ENCODE measurements at places on chromosomes 11 and 22. TPM values are rescaled to one million over a fixed set of nuclear protein-coding genes. Genes with fewer than 3 reads are reported as not detected.

OR52D1 gene
- not detected for total RNA-seq

OR52E4 gene
- total RNA-seq = not detected

OR4D5 gene
- not detected for total RNA-seq

NOX4 gene
- total RNA-seq = not detected

CDC42EP2 gene
- total RNA-seq = 0.29 TPM

PYGM gene
- total RNA-seq = 2.9 TPM

BATF2 gene
- total RNA-seq = 0.99 TPM

SCO2 gene
- total RNA-seq = 13.9 TPM

DNA sequence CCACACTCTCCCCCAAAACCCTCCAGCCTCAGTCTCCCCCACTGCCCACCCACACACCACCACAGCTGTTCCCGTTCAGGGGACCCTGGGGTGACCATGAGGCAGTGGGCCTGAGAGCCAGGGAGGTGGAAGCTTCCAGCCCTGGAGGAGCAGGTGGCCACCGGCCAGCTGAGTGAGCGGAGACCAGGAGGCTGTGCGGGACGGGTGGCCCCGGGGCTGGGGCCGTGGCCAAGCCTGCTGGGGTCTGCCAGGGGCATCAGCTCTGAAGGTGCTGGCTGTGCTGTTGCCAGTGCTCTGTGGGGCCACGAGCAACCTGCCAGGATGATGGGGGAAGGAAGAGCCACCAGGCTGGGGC, 26.0 kb downstream of the OSBPL5 start:
- no peaks in the 10 kb centered on the region for H3K27me3 ChIP-seq
- no peak for DNase-seq
- H3K4me3 ChIP-seq = no peak overlapping the region
- H3K36me3 ChIP-seq = no peaks in the 10 kb centered on the region
- peaks cover 33% of the 10 kb centered on the region for H3K4me1 ChIP-seq
- no peak overlapping the region for H3K27ac ChIP-seq

GRCh38 chr22:44352378-44353035, 39.8 kb upstream of the SHISAL1 start:
- H3K36me3 ChIP-seq = no peaks in the 10 kb centered on the region
- peaks cover 18% of the 10 kb centered on the region for H3K27me3 ChIP-seq
- H3K4me3 ChIP-seq = no peak overlapping the region

DNA sequence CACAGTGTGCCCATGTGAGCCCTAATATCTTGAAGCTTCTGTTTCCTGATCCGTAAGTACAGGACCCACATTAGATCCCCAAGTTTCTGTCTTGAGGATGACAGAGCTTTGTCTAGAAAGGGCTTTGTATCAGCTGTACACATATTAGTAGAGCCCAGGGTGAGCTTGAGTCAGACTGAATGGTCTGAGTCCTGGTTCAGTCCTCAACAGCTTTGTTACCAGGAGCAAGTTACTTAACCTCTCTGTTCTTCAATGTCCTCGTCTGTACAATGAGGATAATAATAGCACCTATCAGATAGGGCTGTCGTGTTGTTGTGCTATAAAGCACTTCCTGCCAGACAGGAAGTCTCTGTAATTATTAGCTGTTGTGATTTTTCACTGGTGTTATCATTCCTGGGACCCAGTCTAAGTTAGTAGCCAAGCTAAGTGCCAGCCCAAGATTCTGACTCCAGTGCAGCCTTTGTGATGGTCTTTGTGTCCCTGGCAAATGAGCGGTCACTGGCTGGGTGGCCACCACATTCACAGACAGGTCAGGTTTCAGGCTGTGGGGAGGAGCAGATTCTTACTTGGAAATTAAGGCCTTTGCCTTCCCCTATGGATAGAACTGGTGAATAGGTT, 6.8 kb downstream of the TOM1 start:
- H3K27me3 ChIP-seq = no peaks in the 10 kb centered on the region
- peaks cover 62% of the 10 kb centered on the region for H3K4me1 ChIP-seq
- H3K4me3 ChIP-seq = no peak overlapping the region

GRCh38 chr11:70682760-70683159, 284.4 kb downstream of the CTTN start:
- no peak overlapping the region for H3K27ac ChIP-seq
- no peaks in the 10 kb centered on the region for H3K27me3 ChIP-seq
- H3K4me3 ChIP-seq = no peak overlapping the region
- no peaks in the 10 kb centered on the region for H3K36me3 ChIP-seq
- DNase-seq = no peak
- H3K4me1 ChIP-seq = no peaks in the 10 kb centered on the region

GRCh38 chr11:130606178-130606577, 157.7 kb downstream of the ADAMTS15 start:
- no peak overlapping the region for H3K4me3 ChIP-seq
- H3K27me3 ChIP-seq = no peaks in the 10 kb centered on the region
- no peak overlapping the region for H3K27ac ChIP-seq
- H3K36me3 ChIP-seq = no peaks in the 10 kb centered on the region
- H3K4me1 ChIP-seq = no peaks in the 10 kb centered on the region

DNA sequence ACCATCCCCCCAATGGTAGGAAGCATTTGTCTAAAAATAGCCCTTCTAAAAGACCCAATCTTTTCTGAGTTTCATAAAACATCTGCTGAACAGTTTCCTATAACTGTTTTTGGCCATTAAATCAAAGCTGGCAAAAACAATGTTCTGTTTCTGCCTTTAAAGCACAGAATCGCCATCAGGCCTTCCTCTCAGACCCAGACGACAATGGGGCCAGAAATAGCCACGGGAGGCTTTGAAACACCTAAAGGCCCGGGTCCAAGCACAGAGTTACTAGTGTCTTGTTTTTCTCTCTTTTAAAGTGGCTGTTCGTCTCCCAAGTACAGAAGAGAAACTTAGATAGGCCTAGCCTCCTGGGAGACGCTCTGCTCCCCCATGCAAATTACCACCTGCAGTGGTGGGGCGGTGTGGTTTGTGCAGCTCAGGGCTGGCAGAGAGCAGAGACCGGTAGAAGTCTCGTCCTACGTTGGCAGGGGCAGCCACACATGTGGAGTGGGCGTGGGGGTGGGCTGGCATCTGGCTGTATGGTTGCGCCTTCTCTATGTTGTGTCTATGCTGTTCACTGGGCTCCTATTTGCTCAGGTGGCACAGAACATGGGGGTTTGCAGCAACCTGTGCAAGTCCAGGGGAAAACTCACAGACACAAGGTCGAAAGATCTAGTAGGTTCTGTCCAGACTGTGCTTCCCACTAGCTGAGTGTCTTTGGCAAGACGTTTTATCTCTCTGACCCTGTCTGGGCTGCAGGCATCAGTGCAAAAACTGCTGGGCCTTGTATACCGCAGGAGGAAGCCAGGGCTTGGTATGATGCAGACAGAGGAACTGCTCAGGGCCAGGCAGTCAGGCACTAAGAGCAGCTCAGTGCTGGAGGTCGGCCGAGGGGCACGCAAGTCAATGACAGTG, 23.6 kb upstream of the ETS1 start:
- peak overlapping the region; percentile 61 for H3K4me3 ChIP-seq
- H3K4me1 ChIP-seq = peaks cover 42% of the 10 kb centered on the region
- peaks cover 3% of the 10 kb centered on the region for H3K36me3 ChIP-seq
- peak; percentile 69 for DNase-seq
- peak overlapping the region; percentile 83 for H3K27ac ChIP-seq
- no peaks in the 10 kb centered on the region for H3K27me3 ChIP-seq

DNA sequence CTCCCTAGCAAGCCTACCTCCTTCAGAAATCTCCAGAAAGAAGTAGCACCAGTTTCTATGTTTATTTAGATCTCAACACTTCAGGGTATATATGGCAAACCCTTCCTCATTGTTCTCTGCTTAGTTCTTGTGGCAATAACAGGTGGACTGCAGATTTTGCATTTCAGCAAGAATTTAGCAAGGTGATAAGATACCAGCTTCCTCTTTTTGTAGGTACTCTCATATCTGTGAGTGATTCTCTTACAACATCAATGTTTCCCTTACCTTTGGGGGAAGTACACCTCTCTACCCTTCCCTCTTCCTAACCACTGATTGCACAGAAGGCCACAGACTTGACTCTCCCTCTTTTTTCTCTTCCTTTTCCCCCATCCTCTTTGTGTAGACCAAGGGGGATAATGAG, 230.9 kb upstream of the SESN3 start:
- no peak overlapping the region for H3K4me3 ChIP-seq
- H3K4me1 ChIP-seq = no peaks in the 10 kb centered on the region
- H3K36me3 ChIP-seq = no peaks in the 10 kb centered on the region
- no peaks in the 10 kb centered on the region for H3K27me3 ChIP-seq

DNA sequence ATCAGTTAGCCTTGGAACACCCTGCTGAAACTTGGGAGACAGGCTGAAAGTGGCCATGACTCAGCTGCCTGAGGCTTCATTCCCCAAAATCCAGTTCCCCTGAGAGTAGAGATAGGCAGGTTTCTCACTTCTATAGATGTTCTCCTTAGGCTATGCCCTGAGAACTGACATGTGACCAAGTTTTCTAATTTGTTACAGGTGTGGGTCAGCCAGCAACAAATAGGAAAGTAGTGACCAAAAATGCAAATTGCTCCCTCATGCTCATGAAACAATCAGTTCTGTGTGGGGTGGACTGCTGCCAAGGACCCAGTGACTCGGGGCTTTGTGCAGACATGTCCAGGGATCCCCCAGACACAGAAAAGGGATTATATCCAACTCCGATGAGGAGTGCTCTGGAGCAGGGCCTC, 7.3 kb upstream of the CCDC15 start:
- H3K36me3 ChIP-seq = peaks cover 22% of the 10 kb centered on the region
- no peak overlapping the region for H3K4me3 ChIP-seq
- H3K27ac ChIP-seq = no peak overlapping the region
- no peak for DNase-seq
- H3K4me1 ChIP-seq = peaks cover 20% of the 10 kb centered on the region
- H3K27me3 ChIP-seq = no peaks in the 10 kb centered on the region

GRCh38 chr11:132134322-132134721, 763.9 kb downstream of the NTM start:
- H3K4me3 ChIP-seq = no peak overlapping the region
- DNase-seq = no peak
- no peaks in the 10 kb centered on the region for H3K36me3 ChIP-seq

- H3K4me3 ChIP-seq = peak within 1 kb of the TSS; percentile 94
- H3K27ac ChIP-seq = peak within 1 kb of the TSS; percentile 91
- no peaks in the 10 kb centered on the region for H3K27me3 ChIP-seq
Observed at GRCh38 chr11:74988541-74989259, at the start of gene NEU3. Gene NEU3 (plus strand): TSS chr11:74988933. CDS start chr11:74989061, 128 bp downstream.

GRCh38 chr11:12767027-12767426, 92.8 kb downstream of the TEAD1 start:
- H3K36me3 ChIP-seq = no peaks in the 10 kb centered on the region
- no peak overlapping the region for H3K4me3 ChIP-seq
- no peak overlapping the region for H3K27ac ChIP-seq
- DNase-seq = no peak

- no peaks in the 10 kb centered on the region for H3K27me3 ChIP-seq
- peaks cover 42% of the 10 kb centered on the region for H3K36me3 ChIP-seq
- DNase-seq = no peak
- H3K4me3 ChIP-seq = no peak overlapping the region
Observed at GRCh38 chr22:31449506-31449905, 40.1 kb downstream of the EIF4ENIF1 start.

DNA sequence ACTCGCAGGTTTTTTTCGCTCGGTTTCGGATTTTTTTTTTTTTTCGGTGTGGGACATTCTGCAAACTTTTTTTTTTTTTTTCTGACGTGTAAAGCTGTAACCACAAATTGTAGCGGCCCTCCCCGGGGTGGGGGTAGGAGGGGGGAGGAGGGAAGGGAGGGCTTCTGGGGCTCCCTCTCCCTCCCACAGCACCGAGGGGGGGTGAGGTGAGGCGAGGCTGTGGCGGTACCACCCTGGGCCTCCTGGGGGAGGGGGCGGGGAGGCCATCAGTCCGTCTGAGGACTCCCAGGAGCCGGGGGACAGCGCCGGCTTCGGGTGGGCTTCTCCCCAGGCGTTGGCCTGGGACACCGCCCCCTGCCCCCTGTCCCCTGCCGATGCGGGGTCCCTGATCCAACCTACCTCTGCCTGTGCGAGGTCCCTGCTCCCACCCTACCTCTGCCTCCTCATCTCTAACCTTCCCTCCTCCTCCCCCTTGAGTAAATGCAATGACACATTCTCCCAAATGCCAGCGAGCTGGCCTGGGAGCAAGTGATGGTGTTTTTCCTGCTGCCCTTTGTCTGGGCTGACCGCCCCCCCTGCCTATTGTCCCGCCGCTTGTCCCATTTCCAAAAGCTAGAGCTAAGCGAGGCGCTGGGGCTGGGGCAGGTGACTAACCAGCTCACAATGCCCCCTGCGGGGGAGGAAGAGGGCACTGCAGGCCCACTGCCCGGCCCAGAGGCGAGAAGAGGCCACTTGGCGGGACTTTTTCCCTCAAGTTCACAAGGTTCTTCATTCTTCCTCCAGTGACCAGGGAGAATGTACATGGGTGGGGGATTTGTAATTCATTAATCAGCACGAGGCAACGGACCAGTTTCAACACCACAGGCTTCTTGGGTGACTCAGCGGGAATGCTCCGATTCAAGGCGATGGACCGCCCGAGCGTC, 511 bp upstream of the CLCF1 start:
- DNase-seq = peak; percentile 78
- H3K4me1 ChIP-seq = peaks cover 53% of the 10 kb centered on the region
- H3K36me3 ChIP-seq = no peaks in the 10 kb centered on the region
- peaks cover 53% of the 10 kb centered on the region for H3K27me3 ChIP-seq
- H3K27ac ChIP-seq = peak overlapping the region; percentile 75

DNA sequence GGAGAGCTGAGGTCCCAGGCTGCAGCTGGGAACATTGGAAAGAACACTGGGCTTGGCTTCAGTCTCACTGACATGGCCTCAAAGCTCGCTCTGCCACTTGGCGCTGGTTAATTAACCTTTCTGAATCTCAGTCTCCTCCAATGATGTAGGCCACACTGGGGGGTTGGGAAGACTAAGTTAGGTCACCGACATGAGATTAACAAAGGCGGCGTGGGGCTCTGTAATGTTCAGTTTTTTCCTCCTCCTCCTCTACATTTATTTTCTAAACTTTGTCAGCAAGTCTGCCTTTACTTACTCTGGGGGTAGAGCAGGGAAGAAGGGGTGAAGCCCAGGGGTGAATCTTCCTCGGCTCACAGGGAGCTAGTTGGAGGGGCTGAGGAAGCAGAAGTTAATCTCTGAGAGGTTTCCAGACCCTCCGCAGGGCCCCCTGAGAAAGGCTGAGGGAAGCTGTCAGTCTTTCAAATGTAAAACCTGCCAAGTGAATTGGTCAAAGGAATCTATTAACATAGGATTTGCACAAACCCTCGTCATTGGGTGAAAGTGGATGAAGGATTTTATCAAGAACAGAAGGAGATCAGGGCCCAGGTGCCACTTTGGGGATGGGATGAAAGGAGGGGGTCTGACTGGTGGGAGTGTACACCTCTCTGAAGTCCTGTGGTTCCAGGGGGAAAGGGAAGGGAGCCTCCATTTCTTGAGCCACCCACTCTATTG, 32.1 kb upstream of the TENM4 start:
- H3K36me3 ChIP-seq = no peaks in the 10 kb centered on the region
- no peak overlapping the region for H3K4me3 ChIP-seq
- no peaks in the 10 kb centered on the region for H3K27me3 ChIP-seq
- H3K27ac ChIP-seq = no peak overlapping the region

DNA sequence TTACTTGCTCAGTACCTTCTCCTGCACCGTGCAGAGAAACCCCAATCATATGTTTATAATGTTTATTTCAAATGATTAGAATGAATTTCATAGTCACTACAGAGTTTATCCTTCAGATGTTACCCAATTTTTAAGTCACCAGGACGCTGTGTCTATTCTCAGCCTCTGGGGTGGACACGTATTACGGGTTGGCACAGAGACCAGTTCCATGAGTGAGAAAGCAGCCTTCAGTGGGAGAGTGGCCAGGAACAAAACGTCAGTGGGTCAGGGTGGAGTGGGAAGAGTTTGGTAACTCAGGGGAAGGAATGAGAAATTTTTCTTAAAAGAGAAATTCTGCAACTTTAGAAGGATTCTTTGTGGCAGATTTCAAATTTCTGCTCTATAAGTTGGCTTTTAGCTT, 77.1 kb upstream of the MTMR2 start:
- no peaks in the 10 kb centered on the region for H3K27me3 ChIP-seq
- peaks cover 4% of the 10 kb centered on the region for H3K36me3 ChIP-seq
- H3K4me3 ChIP-seq = no peak overlapping the region
- peaks cover 4% of the 10 kb centered on the region for H3K4me1 ChIP-seq
- no peak for DNase-seq

Data from activated CD8-positive, alpha-beta T cell treated with anti-CD3 and anti-CD28 coated beads, Interleukin-2, amount 10 ng/mL, durations not matched to agents 7 days and 5 days (primary cell).